ENCODE measurements at places on chromosomes 5 and 9.

GRCh38 chr9:36110434-36110833 lies 26.1 kb upstream of the GLIPR2 start:
- DNase-seq = no peak

- no peak for DNase-seq
Measured at GRCh38 chr9:87556821-87557220, 59.2 kb downstream of the DAPK1 start.

DNA sequence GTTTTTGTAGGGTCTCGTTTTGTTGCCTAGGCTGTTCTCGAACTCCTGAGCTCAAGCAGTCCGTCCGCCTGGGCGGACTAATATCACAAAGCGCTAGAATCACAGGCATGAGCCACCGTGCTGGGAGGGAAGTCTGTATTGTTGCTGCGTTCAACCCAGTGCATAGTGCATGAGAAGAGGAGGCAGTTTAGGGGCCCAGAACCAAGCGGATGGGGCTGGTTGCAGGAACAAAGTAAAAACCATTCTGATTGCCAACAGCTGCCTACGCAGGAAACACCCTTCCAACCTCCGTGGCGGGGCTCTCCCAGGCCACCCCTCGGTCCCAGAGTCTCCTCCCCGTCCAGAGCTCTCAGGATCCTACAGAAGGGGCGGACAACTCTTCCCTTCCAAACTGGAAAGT lies 87.1 kb downstream of the ANXA2R start:
- no peak for DNase-seq

DNA sequence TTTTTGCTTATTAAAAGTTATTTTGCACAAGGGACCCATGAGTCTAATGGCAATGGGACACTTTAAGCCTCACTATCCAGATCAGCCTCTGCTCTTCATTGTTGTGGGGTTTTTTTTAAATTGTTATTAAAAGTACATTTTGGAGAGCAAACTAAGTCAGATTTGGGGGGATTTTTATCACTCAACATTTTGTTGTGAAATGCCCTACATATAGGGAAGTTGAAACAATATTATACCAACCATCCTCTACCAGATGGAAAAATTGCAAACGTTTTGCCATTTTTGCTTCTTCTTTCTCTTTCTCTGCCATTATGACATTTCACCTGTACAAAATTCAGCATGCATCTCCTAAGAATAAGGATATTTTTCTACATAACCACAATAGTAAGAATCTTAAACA lies 75.3 kb downstream of the SLC1A3 start:
- DNase-seq = no peak

- DNase-seq = no peak
Measured at GRCh38 chr9:12464910-12465512, 228.2 kb upstream of the TYRP1 start.

GRCh38 chr5:57675236-57675635 lies 192.6 kb upstream of the ACTBL2 start:
- DNase-seq = no peak

- no peak for DNase-seq
Measured at GRCh38 chr5:134273642-134274395, 47.9 kb upstream of the PPP2CA start.

GRCh38 chr9:68619636-68620035 lies 79.0 kb upstream of the TMEM252 start:
- DNase-seq = no peak

DNA sequence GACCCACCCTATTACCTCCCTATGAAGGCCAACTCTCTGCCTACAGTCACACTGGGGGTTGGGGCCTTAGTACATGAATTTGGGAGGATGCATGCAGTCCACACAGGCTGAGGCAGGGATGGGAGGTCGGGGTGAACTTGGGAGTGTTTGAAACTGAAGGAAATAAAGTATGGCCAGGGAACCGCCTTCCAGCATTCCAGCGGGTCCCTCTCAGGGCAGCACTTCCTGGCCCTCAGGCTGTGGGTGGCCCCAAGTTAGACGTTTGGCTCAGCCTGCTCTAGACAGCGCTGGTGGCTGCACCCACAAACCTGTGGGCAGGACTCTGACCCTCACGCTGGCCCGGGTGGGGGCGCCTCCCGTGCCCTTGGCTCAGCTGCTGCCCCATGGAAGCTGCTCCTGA lies 74.3 kb downstream of the UBE2QL1 start:
- no peak for DNase-seq

GRCh38 chr9:109751253-109751652 lies 28.7 kb upstream of the PALM2AKAP2 start:
- no peak for DNase-seq

DNA sequence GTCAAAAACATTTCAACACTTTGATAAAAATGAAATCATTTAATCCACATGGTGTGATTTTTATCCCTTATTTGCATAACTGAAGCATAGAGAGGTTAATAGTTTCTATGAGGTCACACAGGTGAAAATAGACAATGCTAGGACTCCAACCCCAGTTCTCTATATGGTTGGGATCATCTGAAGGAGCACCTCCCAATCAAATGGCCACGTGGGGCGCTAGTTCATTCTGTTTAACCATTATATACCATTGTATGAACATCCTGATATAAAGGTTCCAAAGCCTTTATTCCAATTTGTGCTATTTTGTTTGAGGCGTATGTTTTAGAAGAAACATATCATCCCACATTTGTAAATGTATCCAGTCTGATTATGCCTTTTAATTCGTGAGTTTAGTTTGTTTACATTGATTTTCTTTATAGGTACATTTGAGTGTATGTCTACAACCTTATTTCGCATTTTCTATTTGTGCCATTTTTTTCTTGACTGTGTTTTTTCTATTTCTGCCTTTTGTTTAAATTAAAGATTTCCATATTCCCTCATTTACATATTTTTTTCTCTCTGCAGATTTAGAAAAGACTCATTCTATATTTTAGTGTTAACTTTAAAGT lies 1092.0 kb downstream of the MAT2B start:
- no peak for DNase-seq

DNA sequence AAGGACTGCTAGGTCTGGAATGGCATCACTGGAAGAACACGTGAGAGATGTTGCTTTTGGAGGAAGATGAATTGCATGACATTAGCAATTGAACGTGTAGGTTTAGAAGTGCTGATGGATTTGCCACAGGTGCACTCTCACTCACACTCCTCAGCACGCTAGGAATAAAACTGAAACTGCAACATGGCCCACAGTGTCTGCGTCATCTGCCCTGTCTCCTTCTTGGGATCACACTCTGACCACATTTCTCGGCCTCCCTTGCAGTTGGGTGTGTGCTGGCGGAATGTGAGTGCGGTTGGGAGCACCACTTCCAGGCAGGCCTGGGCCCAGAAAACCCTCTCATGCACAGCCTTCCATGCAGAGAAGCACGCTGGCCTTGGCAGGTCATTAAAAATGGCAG lies 152.8 kb upstream of the LHFPL2 start:
- no peak for DNase-seq

DNA sequence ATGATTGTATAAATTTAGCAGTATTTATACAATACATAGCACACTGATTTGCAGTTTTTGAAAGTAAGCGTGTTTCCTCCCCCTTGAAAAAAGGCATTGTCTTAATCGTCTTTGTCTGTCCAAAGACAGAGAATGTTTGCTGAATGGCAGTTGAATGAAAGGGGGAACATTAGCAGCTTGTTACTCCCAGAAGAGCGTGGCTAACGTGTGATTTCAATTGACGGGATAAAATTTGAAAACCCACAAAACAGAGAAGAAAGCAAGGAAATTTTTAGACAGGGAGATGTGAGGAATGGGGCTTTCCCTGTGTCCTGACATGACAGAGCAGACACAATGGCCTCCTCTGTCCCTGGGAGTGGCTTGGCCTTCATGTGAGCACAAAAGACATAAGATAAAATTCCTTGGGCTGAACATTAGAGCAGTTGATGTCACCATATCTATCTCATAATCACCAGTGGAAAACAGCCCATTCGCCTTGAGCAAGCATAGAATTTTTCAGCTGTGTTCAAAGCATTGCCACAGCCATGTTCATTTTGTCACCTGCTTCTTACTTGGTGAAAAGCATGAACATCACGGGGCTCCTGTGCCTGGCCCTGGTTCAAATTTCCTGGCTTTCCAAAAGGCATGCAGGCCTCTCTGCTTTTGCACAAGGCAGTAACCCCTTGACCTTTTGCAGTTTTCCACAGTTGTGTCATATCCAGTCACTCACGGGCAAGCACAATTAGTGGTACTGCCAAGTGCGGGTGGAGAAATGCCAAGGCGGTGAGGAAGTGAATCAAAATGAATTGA lies 126.9 kb downstream of the TLE1 start:
- no peak for DNase-seq

- no peak for DNase-seq
Measured at GRCh38 chr9:3746296-3747275, 220.8 kb upstream of the RFX3 start.

DNA sequence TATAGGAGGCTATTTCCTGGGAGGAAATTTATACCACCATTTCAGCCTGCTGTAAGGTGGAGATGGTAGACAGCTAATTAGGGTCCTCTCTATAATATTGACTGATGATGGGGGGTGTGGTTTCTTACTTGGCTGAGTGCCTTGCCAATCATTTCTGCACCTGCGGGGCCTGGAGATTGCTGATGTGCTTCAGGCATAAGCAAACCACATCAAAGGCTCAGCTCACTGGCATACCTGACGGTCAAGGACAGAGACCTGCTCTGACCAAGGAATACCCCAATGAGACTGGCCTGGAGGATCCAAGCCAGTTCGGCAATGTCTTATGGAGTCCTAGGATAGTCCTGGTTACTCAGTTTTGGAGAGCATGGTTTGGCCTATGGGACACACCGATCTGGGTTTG lies 29.5 kb downstream of the ANKH start:
- DNase-seq = no peak

GRCh38 chr9:2298217-2298616 lies 283.1 kb downstream of the SMARCA2 start:
- no peak for DNase-seq

DNA sequence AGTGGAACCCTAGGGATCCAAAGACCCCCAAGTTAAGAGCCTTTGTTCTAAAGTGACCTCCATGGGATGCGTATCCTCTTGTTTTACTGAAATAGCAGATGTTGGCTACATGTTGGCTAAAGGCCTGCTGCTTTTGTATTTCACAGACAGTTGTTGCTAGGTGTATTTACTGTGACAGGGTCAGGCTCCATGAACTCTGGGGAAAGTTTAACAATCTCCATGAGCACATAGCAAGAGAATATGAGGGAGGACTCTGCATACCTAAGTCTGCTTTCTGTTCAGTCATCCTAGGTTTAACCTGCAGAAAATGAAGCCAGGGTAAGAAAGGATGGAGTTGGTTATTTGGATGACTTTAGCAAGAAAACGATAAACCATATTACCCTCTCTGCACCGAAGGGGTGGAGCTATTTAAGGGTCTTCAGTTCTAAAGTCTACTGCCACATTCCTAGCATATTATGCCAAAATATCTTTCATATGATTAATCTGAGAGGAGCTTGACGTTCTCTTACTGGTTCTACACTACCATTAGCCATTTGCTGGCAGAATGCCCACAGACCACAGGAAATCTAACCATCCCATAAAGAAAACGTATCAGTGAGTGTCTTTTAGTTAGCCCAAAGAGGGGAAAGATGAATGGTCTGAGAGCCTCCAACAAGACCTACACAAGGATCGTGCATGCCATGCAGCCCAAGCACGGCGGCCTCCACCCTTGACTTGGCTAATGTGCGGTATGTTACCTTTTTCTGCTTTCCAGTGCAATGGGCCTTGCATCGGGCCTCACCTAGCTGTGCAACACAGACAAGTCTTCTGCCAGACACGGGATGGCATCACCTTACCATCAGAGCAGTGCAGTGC lies 127.8 kb downstream of the SAXO1 start:
- no peak for DNase-seq

- no peak for DNase-seq
Measured at GRCh38 chr5:32583582-32584232, 1.6 kb upstream of the SUB1 start.

- DNase-seq = no peak
Measured at GRCh38 chr5:177382423-177383029, 1.7 kb upstream of the SLC34A1 start.

GRCh38 chr9:107484117-107484723 lies 5.3 kb downstream of the KLF4 start:
- no peak for DNase-seq

- no peak for DNase-seq
Measured at GRCh38 chr9:20187318-20187717, 398.5 kb upstream of the SLC24A2 start.

DNA sequence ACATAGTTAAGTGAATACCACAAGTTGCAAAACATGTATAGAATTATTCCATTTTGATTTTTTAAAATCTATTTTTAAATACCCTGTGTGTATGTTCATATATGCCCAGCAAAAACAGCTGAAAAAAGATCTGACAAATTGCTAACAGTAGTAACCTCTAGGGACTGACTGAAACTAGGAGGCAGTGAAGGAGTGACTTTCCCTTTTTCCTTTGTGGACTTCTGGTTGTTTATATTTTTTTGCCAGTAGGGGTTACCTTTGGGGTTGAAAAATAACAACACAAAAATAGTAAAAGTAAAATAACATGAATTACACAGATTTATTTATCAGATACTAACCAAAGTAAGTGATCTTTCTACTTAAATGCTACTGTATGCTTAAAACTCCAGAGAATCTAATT lies 2.9 kb downstream of the MEGF9 start:
- no peak for DNase-seq

DNA sequence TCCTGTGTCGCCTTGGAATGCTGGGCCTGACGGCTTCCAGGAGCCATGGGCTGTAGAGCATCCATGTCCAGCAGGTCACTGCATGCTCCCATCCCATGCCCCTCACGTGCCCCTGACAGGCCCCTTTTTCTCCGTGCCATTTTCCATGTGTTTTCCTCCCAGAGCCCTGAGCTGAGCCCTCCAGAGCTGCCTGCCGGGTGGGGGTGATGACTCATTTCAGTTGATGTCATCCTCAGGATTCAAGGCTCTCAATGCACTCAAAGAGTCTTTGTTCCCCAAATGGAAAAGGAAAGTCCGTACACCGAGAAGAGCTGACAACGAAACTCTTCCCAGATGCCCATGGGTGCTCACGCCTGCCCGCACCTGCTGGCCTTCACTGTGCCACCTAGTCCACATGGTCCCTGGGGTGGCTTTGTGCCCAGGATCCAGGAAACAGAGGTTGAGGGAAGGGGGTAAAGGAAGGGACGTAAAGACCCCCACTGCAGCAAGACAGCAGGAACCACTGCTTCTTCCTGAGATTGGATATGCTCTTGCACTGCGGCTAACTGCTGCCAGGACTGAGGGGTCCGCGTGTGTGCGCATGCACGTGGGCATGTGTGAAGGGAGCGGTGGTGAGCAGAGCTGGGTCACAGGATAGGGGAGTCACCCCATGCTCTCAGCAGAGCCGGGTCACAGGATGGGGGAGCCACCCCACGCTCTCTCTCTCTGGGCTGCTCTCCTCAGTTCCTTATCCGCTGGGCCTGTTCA lies 27.6 kb downstream of the COL15A1 start:
- DNase-seq = no peak

- DNase-seq = no peak
Measured at GRCh38 chr9:122808141-122808540, 8.2 kb downstream of the OR1K1 start.

- DNase-seq = no peak
Measured at GRCh38 chr5:96431376-96432187, 1.5 kb downstream of the PCSK1 start.

- no peak for DNase-seq
Measured at GRCh38 chr9:133822430-133823065, 84.4 kb upstream of the SARDH start.
